ENCODE measurements at places on chromosomes 16 and 17.

DNA sequence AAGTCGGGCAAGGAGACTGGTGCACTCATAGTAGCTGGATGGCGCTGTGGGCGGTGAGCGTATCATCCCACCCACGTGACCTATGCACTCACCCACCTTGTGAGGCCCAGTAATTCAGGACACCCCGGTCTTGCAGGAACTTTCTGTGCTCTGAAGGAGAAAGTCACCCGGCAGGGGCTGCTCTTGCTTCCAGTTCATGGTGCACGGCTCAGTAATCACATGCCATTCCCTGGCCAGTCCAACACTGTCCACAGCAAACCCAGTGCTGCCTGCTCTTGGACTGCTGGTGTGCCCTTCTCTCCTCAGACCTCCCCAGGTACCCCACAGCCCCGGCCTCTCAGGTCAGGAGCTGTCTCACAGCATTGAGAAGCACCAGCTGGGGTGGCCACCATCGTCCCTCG, 16.4 kb upstream of the RHBDF2 start:
- DNase-seq: no peak

DNA sequence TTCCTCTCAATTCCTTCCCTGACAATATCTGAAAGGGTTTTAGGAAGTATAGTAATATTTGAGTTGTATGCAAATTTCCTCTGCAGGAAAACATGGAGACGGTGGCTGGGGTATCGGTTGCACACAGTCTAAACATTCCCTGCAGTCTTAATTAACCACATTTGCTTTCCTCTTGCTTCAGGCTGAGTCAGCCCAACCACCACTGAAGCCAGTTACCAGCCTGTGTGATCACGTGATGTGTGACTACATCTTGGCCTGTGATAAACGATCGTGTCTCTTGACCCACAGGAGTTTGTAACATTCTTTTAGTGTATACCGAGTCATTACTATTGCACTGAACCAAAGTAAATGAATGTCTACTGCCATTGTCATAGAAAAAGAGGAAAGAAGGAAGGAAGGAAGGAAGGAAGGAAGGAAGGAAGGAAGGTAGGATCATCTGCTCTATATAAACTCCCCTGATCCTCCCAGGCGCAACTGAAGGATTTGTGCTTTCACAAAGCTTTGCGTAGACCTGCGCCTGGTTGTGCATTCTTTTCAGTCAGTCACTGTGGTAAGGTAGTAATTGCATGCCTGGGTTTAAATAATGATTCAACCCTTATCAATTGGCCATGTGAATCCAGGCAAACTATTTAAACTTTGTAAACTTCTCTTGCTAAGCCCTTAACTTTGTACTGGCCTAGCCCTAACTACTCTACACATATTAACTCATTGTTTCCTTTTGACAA, 280.6 kb upstream of the SALL1 start:
- DNase-seq: no peak

GRCh38 chr17:17300624-17301568, 2.3 kb upstream of the NT5M start:
- DNase-seq: peak; percentile 59

DNA sequence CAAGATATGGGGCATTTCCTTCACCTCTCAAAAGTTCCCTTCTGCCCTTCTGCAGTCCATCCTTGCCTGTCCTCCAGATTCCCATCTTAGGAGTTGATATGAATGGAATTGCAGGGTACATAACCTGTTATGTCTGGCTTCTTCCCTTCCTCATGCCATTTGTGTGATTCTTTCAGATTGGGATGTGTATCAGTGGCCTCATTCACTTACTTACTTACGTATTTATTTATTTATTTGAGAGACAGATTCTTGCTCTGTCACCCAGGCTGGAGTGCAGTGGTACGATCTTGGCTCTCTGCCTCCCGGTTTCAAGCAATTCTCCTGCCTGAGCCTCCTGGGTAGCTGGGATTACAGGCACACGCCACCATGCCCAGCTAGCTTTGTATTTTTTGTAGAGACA, 6.2 kb upstream of the TMEM94 start:
- no peak for DNase-seq

DNA sequence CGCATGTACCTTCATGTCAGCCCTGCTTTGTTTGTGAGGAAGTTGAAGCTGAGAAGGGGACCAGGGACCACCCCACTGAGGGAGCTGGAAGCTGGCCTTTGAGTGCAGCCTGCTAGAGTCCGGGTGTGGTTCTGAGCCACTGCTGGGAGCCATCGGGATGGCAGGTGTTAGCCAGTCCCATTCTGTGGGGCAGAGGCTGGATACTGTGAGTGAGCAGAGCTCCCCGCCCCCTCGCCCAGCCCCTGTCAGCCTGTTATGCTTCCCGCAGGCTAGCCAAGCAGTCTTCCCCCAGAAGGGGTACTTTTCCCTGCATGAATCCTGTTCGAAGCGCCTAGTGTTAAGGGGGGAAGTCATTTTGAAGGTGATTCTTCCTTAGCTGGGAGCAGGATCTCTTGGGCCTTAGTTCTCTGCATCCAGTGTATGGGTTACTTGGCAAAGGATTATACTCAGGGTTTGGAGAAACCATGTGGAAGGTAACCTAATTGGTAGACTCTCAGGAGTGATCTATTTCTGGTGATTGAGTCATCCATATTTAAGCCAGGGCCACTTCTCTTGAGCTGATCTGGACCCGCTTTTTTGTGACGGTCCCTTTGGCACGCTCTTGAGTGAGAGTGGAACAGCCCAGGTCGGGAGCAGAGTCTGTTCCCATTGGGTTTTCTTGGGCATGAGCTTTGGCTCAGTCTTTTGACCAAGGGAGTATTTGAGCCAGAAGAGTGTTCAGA, 23.8 kb downstream of the AKAP1 start:
- DNase-seq: no peak

DNA sequence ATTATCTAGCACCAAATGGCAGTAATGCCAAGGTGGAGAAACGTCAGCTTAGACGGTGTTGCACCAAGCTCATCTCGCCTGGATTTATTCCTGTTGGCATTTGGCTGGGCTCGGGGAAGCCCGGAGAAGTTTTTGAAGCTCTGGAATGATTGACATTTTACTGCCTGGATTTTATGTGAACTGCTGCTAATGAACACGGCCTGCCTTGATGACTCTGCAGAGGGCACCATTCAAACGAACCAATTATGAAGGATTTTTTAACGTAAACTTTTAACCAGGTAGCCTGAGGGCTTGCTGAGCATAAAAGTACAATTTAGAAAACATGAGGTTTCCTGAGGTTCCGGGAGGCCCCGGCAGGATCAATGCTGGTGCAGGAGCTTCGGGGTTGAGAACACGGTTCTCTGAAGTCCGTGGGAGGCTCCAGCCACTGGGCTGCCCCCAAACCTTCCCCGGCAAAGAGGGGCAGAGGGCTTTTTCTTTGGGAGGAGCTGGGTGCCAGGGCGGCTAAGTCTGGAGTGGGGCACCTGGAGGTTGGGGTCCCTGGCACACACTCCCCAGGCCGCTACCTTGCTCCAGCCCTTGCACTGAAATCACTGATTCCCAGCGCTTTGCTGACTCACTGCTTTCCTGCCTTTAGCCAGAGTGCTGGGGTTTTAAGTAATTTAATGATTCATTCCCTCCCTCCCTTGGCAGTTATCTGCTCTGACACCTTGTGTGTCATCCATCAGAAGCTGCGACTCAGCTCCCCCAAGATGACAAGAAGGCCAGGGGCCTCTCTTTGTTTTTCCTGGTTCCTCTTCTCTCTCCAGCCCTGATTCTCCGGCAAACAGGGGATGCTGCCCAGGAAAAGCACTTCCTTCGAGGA, 161.2 kb upstream of the IRX3 start:
- DNase-seq: no peak

DNA sequence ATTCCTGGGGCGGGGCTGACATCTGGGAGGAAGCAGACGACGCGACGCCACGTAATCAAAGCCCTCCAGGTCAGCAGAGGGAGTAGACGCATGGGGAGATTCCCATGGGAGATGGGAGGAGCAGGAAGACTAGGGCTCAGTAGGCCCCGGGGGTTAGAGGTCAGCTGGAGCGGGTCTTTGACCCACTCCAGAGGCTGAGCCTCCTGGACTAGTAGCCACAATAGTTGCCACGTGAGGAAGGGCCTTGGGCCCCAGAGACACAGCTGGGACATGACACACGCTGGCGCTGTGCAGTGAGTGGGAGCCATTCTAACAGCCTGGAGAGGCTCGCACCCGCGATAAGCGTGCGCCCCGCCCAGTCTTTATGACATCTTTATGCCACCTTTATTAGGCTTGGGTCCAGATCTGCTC, 95.7 kb upstream of the AMZ2 start:
- DNase-seq: no peak

- DNase-seq: no peak
Measured at GRCh38 chr16:67294171-67294757, 14.9 kb downstream of the PLEKHG4 start.

GRCh38 chr16:56679818-56680217, 2.5 kb upstream of the MT1X start:
- DNase-seq: no peak

DNA sequence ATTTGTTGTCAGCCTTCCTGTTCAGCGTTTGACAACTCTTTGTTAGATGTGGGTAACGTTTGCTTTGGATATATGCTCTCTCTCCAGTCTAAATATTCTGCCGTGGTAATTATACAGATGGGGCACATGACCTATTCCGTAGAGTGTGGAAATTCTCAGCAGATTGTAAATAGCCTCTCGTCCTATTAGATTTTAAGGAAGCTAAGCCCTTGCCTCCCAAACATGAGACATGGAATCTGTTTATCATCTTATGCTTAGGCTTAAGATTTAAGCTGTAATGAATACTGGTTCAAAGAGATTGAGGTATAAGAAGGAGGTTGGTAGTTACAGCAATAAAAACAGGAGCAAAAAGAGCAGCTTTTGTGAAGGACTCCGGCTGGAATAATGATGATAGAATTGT, 87.4 kb downstream of the RBFOX1 start:
- no peak for DNase-seq

DNA sequence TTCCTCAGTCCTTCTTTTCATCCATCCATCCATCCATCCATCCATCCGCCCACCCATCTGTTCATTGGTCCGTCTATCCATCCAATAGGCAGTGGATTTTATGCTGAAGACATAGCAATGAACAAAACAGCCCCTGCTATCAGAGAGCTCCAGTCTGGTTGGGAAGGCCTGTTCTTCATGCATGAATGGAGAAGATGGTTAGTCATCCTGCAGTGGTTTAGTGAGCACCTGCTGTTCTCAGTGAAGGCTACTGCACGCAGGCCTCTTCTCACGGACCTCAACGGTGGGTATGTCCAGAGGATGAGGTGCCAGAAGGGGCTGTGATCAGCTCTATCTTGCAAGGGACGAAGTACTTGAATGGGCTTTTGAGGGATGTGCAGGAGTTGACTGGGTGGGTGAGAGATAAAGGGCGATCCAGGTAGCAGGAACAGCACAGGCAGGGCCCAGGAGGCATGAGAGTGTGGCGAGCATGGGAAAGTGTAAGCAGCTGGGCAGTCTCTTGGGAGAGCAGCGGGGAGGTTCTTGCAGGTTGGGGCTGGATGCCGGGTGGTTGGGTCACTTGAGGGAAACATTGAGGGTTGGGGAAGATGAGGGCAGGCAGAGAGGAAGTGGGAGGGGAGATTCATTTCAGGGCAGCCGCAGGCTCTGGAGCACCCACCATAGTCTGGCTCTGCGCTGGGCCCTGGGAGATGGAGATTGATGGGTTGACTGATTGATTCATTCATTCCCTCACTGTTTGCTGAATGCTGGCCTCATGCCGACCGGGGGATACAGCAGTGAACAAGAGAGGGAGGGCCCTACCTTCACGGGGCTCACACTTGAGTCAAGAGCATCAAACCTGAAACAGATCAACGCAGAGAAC, 115.0 kb upstream of the CIBAR2 start:
- no peak for DNase-seq

DNA sequence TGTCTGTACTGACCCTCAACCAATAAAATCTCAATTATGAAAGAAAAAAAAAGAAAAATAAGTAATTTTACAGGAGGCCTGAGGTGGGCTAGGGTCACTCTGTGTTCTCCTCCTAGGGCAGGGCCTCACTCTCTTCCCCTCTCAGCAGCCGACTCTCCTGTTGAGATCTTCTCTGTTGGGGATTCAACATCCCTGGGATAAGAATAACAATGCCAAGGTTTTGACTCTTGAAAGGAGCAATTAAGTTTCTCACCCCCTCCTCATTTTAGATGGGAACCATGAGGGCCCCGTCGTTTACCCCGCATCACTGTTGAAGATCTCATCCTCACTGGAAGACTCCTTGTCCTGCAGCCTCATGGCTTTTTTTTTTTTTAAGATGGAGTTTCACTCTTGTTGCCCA, 21.5 kb upstream of the BRCA1 start:
- no peak for DNase-seq

GRCh38 chr17:50101346-50102163, 6.4 kb downstream of the PDK2 start:
- no peak for DNase-seq

- DNase-seq: no peak
Measured at GRCh38 chr17:34709158-34709754, 129.9 kb downstream of the TMEM132E start.

GRCh38 chr17:30132615-30133014, 16.0 kb downstream of the NSRP1 start:
- DNase-seq: no peak

DNA sequence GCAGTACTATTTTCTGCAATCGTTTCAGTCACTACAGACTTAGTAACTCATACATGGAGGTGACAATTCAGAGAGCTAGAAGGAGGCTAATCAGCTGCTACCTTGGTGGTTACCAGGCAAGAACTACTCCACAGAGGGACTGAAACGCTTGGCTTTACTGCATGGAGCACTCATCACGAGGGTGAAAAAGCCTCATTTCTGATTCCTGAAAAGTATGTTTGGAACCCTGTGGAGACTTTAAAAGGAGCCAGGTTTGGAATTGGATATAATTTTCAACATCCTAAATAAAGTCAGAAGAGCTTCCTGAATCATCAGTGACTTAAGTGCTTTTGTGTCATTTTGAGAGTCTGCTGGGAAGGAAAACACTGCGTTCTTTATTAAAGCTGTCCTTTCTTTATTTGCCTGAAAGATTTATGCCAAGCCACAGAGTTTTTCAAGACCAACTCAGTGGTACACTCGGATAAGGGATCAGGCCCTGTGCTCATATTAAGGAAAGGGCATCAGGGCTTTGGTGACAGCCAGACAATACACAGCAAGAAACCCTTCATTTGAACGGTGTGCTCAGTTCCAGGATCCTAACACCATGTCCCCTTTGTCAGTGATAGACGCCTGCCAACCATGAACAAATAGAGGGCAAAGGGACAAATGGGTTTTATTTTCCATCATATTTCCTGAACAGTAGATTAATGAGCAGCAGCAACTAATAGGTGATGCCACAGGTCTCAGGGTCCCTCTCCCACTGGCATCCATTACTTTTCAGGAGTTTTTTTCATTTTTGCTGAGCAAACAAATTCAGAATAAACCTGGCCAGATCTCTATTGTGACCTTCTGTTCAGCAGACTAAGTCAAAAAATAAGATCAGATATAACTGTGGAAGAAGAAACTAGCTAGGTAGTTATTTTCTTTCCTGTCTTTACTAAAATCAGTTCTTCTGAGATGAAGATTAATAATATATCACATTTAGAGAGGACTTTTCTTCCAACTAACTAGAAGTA, 80.5 kb upstream of the CLEC18B start:
- no peak for DNase-seq

- no peak for DNase-seq
Measured at GRCh38 chr16:24085666-24086065, 170.5 kb upstream of the CACNG3 start.

GRCh38 chr17:7549401-7550055, 670 bp downstream of the TNFSF12 start:
- DNase-seq: peak; percentile 33

- DNase-seq: no peak
Measured at GRCh38 chr17:559551-560431, 154.8 kb downstream of the VPS53 start.

GRCh38 chr17:41333836-41334235, 16.8 kb downstream of the KRT33A start:
- no peak for DNase-seq

Data from activated CD4-positive, alpha-beta T cell treated with anti-CD3 and anti-CD28 coated beads for 4 hours (primary cell).